G401 (cell line): ENCODE measurements at places on chromosomes 4 and X.

- DNase-seq: peak; percentile 51
Measured at GRCh38 chrX:75603833-75604232, 81.0 kb upstream of the ZDHHC15 start.

GRCh38 chr4:10715696-10716095 lies 31.1 kb upstream of the CLNK start:
- no peak for DNase-seq

GRCh38 chrX:23592741-23593140 lies 74.6 kb upstream of the PRDX4 start:
- DNase-seq: no peak

GRCh38 chr4:12844141-12844540 lies 640.0 kb downstream of the RAB28 start:
- DNase-seq: no peak

GRCh38 chr4:161419822-161420221 lies 744.0 kb downstream of the FSTL5 start:
- DNase-seq: no peak

DNA sequence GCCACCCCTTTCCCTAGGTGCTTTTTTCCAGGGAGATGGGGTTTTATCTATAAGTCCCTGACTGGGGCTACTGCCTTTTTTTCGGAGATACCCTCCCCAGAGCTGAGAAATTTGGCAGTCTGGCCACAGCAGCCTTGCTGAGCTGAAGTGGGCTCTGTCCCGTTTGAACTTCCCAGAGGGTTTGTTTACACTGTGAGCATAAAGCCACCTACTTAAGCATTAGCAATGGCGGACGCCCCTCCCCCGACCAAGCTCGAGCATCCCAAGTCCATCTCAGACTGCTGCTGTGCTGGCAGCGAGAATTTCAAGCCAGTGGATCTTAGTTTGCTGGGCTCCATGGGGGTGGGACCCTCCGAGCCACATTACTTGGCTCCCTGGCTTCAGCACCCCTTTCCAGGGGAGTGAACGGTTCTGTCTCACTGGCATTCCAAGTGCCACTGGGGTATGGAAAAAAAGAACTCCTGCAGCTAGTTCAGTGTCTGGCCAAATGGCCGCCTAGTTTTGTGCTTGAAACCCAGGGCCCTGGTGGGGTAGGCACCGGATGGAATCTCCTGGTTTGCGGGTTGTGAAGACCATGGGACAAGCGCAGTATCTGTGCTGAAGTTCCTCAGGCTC lies 456.4 kb upstream of the HTR2C start:
- no peak for DNase-seq

- DNase-seq: no peak
Measured at GRCh38 chr4:145076469-145076855, 21.5 kb downstream of the ANAPC10 start.

DNA sequence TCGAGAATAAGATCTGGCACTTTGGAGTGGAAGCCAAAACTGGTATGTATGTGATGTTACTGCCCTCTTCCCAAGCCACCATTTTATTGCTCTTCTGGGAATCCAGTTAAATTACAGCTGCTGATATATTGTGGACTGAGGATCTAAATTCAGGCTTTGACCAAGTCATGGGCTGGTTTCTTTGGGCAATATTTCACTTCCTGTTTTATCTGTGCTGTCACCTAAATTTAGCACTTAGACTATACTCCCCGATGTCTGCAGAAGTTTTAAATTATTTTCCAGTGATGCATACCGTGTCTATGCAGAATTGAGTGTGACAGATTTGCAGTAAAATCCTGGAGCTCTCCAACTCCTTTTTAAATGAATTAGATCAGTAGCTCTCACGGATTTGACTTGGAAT lies 100.0 kb downstream of the TEX13A start:
- DNase-seq: no peak

DNA sequence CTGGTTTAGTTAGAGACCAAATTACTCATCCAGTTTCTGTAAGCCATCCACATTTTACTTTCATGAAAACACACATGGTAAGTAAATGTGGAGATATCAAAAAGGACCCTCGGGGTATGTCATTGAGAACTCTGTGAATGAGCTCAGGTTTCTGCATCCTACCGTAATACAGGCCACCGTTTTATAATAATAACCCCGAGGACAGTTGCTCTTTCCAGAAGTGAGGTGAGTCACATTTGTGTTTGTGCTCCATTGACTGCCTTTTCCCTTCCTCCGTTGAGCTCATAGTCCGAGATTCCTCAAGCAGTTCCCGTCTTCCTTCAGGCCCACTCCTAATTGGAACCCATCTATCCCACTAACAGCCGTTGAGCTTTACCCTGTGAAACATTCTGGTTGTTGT lies 95.3 kb downstream of the GRID2 start:
- no peak for DNase-seq

- DNase-seq: peak; percentile 76
Measured at GRCh38 chr4:89837993-89838390, 1.0 kb upstream of the SNCA start.

GRCh38 chrX:119235872-119236622 lies at the start of gene PGRMC1:
PGRMC1 (plus strand) TSS chrX:119236285; CDS start chrX:119236364, 79 bp downstream.
- peak; percentile 85 for DNase-seq

DNA sequence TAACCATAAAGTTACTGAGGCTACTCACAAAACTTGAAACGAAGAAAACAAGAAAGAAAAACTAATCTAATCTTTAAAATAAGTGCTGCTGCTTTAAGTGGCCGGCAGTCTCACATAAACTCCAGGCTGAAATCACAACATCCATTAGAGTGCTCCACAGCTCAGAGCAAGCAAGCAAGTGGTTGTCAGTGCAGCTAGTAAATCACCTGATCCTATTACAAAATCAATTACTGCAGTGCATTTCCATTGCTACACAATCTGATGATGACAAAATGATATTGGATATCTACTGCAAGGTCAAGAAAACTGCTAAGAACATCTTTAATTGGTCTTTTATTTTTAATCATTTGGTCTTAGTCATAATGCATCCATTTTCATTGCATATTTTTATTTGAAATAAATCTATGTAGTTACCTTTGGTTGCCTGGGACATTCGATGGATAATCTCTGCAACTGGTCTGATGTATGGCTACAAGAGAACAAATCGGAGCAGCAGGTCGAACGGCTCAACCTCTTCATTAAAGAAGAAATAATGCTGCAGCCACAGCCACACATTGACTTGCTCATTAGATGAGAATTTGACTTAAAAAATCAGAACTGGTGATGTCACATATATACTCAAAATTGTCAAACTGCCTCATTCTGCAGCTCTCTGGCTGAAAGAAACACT lies 87.7 kb downstream of the FBXW7 start:
- no peak for DNase-seq

DNA sequence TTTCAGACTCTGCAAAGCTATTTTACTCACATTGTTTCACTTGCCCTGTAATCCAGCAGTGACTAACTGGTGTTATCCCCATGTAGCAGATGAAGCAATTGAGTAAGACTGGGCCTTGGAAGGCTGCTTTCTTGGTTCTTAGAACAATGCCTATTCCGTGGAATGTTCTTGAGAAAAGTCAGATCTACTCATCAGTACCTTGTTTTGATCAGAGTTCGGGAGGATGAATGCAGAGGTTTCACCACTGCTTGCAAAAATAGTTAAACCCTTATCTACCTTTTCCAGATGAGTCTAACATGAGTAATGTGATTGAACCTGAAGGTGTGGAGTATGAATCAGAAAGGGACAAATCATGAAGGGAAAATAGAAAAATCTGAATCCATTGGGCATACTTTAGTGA lies 1.8 kb downstream of the MAOB start:
- no peak for DNase-seq

DNA sequence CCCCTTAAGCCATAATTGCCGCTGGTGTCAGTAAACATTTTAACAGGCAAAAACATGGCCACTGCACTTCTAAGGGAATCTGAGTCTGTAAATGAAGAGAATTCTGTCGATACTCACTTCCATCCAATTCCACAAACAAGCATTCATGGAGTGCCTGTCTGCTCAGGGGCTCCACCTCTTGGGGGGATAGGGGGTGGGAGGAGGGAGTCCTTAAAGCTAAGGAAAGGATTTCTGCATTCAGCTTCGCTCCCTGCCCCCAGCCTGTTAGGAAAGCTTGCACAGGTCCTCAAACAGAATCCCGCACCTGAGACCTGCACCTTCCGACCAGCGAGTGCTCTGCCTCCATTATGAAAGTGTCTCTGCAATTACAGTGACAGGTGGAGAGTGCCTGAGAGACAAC lies 130.2 kb upstream of the KIT start:
- DNase-seq: no peak

- no peak for DNase-seq
Measured at GRCh38 chr4:182144626-182145333, 98.4 kb upstream of the TENM3 start.

DNA sequence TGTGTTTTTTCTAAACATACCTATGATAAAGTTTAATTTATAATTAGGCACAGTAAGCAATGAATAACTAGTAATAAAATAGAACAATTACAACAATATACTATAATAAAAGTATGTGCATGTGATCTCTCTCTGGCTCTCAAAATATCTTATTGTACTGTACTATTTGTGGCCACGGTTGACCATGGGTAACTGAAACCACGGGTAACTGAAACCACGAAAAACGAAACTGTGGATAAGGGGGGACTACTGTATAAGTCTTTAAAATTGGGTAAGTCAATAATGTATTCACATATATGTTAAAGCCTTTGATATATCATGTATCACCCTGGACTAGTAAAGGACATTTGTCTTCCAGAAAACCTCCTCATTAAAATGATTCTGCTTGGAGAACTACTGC lies 20.0 kb downstream of the TMEM154 start:
- no peak for DNase-seq

GRCh38 chrX:28189011-28189410 lies 207.8 kb upstream of the DCAF8L1 start:
- no peak for DNase-seq

- no peak for DNase-seq
Measured at GRCh38 chrX:137916090-137916746, 350.3 kb downstream of the ZIC3 start.

GRCh38 chr4:37977471-37978247 lies 17.5 kb downstream of the PTTG2 start:
- DNase-seq: peak; percentile 47

- DNase-seq: no peak
Measured at GRCh38 chr4:86055898-86056297, 304.0 kb downstream of the MAPK10 start.

- DNase-seq: no peak
Measured at GRCh38 chrX:22325096-22325495, 52.4 kb downstream of the CBLL2 start.

DNA sequence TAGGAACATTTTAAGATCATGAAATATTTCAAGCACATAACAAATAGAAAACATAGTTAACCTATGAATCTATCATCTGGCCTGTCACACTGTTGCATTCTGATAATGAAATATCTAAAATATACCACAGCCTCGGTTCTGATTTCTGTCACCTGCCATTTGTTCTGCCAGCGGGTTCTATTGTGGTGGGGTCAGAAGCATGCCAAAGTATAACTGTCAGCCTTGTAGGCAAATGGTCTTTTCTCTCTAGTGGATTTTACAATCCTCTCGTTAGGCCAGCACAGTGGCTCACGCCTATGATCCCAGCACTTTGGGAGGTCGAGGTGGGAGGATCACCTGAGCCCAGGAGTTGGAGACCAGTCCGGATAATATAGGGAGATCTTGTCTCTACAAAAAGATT lies 47.9 kb downstream of the HTRA3 start:
- DNase-seq: no peak

GRCh38 chrX:14357314-14357713 lies 172.0 kb upstream of the GLRA2 start:
- no peak for DNase-seq

- no peak for DNase-seq
Measured at GRCh38 chrX:103861200-103861599, 29.1 kb upstream of the RAB9B start.

DNA sequence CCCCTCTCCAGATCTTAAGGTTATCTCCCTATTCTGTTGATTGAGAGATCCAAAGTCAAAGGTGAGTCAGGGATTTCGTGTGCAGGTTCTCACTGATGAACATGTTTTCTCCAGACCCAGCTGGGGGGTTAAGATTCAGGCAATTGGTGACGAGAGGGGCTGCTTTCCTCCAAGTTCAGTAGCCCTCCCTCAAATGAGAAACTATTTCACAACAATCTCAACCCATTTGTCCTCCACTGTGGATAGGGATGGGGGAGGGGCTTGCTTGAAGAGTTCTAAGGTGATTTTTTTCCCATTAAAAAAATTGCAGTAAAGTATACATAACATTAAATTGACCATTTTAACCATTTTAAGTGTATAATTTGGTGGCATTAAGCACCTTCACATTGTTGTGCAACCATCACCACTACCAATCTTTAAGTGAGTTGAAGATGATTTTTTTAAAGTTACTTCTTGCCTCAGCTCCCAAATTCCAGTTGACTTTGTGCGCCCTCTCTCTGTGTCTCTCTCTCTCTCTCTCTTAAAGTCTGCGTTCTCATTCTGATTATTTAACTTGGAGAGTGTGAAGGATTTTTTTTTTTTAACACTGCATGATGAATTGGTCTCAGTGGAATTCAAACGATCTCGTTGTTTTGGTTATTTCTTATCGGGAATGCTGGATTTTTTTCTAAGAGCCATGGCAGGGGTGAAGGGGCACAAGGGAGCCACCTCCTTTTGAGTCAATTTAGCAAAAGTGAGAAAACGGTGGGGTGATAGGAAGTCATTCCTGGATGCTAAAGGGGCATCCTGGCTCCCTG lies 175.9 kb downstream of the SHROOM3 start:
- no peak for DNase-seq

GRCh38 chrX:39905946-39906345 lies 191.8 kb downstream of the BCOR start:
- DNase-seq: no peak

DNA sequence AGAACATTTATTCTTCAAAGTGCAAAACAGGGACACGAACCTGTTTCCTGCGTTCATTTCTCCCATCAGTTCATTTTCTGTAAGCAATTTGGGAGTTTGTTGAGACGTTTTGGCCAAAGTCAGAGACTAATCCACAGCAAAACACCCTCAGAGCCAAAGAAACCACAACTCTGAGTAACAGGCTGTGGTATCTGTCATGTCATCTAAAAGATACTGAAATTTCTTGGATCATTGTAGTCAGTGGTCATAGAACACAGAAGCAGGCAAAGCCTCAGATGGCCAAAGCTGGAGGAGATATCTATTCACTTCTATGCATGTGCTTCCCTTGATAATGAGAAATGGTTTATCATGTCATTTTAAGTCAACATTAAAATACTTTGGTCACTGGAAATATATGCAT lies 485.6 kb upstream of the GALNT7 start:
- no peak for DNase-seq

GRCh38 chr4:16852228-16852627 lies 46.2 kb downstream of the LDB2 start:
- DNase-seq: no peak

- DNase-seq: no peak
Measured at GRCh38 chr4:651884-652642, 22.0 kb downstream of the ATP5ME start.

- DNase-seq: no peak
Measured at GRCh38 chr4:141006242-141006802, 126.9 kb downstream of the RNF150 start.

GRCh38 chr4:37973441-37973840 lies 13.2 kb downstream of the PTTG2 start:
- DNase-seq: no peak

- no peak for DNase-seq
Measured at GRCh38 chr4:184066584-184067300, 150.9 kb downstream of the ENPP6 start.
